Midbrain (tissue), 1 donor: ENCODE measurements at places on chromosomes 1 and 21.

DNA sequence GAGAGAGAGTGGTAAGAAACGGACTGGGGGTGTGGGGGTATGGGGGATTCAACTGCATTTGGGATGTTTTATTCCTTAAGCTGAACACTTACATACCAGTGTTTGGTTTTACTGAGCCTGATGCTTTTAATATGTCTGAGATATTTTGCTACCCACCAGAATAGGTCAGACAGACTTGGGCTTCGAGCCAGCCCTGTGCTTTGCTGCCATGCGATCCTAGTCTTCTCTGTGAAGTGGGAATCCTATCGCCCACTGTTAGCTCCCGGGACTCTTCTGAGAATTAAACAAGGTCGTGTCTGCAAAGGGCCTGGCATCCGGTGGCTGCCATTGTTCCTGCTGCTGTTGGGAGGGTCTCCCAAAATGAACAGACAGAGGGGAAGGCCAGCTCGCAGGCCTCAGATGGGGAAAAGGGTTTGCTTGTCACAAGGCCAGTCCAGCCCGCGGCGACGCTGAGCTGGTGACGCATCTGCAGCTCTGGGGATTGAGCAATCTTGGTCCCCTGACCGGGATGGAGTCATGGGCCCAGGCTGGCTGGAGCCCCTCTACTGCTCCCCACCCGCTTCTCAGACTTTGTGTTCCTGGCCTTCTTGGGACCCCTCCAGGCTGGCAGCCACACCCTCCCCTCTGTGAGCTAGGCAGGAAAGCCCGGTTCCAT, 26.9 kb upstream of the ECE1 start:
- peak; percentile 41 for DNase-seq

DNA sequence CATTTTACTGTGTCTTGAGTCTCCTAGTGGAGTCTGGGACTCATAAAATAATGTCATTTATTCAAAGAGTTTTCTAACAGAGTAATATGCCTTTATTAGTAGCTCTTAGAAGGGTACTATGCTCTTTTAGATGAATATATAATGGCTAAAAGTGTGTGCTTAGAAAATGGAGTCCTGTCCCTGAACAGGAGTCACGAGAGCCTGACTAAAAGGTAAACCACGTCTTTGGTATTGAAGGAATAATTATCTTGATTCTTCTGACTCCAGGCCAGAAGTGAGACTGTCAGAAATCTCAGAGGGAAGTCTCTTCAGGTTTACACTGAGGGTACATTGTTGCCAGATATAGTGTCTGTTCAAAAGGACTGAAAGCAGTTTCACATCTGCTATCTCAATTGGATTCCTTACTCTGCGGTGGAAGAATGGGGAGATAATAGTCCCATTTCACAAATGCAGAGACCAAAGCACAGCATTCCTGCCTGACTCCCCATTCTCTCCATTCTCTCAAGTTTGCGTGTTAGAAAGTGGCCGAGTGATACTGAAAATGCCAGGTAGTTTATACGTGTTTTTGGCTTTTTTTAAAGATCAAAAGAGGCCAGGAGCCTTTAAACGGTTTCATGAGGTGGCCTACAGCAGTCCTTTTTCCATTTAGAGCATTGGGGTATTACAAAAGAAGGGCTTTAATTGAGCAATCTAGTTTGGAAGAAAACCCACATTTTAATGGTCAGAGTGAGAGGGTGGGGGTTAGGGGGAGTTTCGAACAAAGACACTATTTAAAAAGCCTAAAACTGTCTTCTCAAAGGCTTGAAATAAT, 176.6 kb downstream of the VPS13D start:
- peak; percentile 33 for DNase-seq

GRCh38 chr1:208437401-208437800, 193.2 kb upstream of the PLXNA2 start:
- DNase-seq, result no peak

- DNase-seq, result peak; percentile 39
Measured at GRCh38 chr1:155324717-155325602, 4.3 kb downstream of the RUSC1 start.

GRCh38 chr1:203173566-203173965, 2.1 kb downstream of the MYBPH start:
- DNase-seq, result no peak

- DNase-seq, result no peak
Measured at GRCh38 chr21:28268685-28269084, 724.0 kb downstream of the LTN1 start.

DNA sequence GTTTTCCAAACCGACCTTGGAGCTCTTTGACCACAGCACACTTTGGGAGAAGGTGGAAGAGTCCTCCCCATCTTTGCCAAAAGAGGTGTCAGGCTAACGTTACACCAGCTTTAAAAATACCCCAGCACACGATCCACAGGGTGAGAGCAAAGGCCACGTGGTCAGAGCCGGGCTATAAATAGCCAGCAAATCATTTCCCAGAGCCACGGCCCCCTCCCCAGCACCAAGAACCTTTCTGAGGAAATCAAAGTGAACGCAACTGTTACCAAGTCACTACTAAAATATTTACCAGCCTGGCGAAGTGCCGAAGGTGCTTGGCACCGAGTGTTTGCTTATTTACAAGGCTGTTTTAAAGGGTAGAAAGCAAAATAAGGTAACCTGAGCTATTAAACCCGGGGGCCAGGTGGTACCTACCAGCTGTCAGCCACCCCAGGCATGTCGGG, 72.4 kb downstream of the CASZ1 start:
- no peak for DNase-seq
